ENCODE measurements at places on chromosomes 13 and 19. TPM values are rescaled to one million over a fixed set of nuclear protein-coding genes. Genes with fewer than 3 reads are reported as not detected.

IGSF23 gene
- total RNA-seq = not detected

SMIM44 gene
- not detected for total RNA-seq

DNAAF3 gene
- total RNA-seq = 0.41 TPM

GRCh38 chr19:50272263-50272897 is 56.8 kb downstream of the KCNC3 start:
- no peak for DNase-seq

DNA sequence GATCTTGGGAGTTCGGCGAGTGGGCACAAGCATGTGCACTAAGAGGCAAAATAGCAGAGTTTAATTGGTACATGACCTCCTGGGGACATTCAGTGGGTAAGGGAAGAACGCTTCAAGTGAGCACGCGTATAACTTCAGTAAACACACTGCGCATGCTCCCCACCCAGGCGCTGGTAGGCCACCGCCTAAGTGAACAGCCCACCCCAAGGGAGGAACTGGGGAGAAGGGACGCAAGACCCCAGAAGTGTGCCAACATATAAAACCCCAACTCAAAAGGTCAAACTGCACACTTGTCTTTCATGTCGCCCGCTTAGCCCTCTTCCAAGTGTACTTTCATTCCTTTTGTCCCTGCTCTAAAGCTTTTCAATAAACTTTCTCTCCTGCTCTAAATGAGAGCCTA is 10.5 kb upstream of the NTN5 start:
- DNase-seq = no peak

DNA sequence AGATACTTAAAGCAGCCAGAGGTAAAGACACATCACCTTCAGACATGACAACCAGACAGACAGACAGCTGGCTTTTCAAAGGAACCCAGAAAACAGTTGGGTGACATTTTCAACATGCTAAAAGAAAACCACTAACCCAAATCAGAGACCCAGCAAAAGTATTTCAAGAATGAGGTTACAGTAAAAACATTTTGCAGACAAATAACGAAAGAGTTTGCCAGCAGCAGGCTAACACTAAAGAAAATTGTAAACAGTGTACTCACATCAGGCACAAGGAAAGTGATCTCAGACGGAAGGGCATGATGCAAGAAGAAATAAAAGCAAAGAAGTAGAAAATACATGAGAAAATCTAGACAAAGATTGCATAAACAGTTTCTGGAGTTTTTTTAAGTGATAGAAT is 46.4 kb downstream of the AP1M1 start:
- DNase-seq = no peak

- no peak for DNase-seq
Measured at GRCh38 chr13:99056381-99057014, 78.6 kb upstream of the DOCK9 start.
